ENCODE measurements at places on chromosomes 16 and 17.

DNA sequence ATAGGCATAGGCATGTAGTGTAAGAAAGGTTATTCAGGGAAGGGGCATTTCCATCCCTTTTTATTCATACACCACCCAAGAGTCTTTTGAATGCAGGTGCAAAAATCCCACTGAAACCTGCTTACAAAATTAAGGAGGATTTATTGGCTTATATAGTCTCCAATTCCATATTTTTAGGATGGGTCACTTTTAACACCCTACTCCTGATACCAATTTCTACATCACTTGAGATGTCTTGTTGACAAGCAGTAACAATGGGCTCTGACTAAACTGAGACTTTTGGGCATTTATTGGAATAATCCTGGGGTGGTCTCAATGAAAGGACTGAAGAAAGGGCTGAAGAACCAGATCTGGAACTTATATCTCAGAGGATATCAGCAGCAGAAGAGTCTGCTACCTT, 18.9 kb upstream of the NKD1 start:
- DNase-seq, result no peak

DNA sequence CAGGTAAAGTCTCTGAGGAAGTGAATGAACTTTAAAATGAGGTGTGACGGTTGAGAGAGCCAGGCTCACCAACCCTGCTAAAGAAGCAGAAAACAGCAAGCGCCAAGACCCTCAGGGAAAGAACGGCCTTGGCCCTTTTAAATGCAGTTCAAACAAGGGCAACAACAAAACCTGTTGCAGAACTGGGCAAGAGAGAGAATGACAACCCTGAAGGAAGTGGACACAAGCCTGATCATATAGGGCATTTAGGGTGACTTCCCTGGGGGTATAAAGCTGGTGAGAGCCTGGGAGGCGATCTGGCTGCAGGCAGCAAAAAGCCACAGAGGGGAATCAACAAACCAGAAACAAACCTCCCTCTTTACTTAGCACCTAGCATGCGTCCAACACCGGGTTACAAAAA, 1.0 kb downstream of the CPPED1 start:
- DNase-seq, result no peak

GRCh38 chr16:81687131-81687456, 92.0 kb upstream of the PLCG2 start:
- DNase-seq, result no peak

DNA sequence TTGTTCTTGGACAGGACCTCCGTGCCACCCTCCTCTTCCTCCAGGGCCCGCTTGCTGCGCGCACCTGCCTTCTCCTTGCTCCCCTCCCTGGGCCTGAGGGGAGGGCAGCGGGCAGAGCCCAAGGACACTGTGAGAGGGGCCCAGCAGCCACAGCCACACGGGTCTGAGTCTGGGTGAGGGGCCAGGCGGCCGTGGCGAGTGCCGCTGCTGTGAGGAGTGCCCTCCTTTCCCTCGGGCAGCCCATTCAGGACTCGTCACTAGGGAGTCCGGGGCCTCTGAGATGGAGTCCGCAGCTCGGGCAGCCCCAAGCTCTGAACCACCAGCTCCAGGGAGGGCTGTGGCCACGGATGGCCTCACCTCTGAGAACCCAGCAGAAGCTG, 5.6 kb downstream of the DUS1L start:
- no peak for DNase-seq

- DNase-seq, result no peak
Observed at GRCh38 chr16:11143372-11144035, 112.5 kb downstream of the SOCS1 start.

DNA sequence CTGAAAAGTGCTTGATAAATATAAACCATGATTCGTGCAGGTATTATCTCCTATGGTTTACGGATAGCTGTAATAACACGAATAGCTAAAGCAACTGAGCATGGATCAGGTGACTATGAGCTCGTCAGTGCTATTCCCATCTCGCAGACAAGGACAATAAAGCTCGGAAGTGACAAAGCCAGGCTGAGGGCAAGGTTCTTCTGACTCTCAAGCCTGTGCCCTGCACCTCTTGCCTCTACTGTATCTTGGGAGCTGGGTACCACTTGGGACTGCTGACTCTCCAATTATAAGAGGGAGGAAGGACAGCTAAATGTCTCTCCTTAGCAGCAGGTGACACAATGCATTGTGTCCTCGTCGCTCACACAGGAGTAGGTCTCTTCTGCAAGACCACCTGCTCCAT, 49.6 kb upstream of the IRF8 start:
- DNase-seq, result no peak

GRCh38 chr16:5321930-5322329, 224.3 kb upstream of the EEF2KMT start:
- no peak for DNase-seq

DNA sequence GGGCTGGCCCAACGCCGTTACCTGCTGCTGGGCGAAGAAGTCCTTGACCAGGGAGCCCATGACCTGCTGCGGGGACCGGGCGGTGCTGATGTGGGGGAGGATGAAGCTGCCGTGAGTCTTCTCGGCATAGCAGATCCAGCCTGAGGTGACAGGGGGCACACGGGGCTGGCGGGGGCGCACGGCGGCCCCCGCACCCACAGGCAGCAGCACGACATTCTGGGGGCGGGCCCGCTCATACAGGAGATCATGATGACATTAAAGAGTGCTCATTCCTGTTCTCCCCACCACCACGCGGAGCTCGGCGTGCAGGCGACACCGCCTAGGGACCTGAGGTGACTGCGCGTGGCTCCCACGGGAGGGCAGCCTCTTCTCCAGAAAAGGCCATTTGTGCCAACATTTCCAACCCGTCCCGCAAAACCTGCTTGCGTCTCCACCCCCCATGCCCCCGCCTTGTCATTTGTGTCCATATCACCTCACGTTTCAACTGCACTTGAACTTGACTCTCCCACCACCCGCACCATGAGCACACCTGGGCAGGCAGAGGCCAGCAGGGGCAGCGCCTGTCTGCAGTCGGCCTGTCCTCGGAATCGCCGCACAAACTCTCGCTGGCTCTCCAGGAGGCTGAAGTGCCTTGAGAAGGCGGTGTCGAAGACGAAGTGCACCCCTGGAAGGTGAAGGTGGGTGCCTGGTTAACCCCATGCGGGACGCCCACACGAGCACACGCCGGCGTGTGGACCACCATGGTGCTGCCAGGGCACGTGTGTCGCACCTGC, 6.4 kb downstream of the CIAO3 start:
- DNase-seq, result no peak

DNA sequence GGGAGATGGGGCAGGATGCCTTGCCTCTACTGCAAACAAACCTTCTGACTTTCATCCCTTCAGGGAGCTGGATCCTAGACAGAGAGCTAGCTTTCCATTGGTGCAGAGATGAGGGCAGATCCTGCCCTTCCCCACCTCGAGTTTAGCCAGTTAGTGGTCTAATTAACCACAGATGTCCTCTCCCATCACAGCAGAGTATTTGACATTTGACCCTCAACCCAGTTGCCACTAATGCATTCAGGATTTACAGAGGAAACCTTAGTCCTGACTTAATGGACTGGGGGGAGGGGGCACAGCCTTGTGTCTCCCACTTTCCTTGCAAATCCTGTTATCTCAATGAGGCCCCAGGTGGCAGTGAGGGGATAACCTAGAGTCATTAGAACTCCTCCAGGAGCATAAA, 10.2 kb downstream of the PIP4K2B start:
- no peak for DNase-seq

DNA sequence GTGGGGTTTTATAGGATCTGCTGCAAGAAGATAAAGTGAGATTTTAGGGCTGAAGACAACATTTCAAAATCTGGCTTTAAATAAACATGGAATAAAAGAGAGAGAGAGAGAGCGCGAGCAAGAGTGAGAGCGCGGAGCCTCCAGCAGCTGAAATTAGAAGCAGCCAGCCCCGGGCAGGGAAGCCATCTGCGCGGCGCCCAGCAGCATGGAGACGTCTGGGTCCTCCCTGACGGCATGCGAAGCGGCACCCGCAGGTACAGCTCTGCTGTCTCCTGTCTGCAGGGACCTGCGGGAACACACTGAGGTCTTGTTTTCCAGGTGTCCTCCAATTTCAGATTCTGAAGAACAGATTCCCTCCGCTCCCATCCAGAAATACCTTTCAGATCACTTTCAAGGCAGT, 7.9 kb upstream of the BAIAP2 start:
- DNase-seq, result no peak

- DNase-seq, result no peak
Observed at GRCh38 chr16:80666378-80667250, 125.8 kb downstream of the DYNLRB2 start.

- DNase-seq, result peak; percentile 52
Observed at GRCh38 chr17:410543-411401, 58.2 kb upstream of the RPH3AL start.

- DNase-seq, result no peak
Observed at GRCh38 chr16:20942256-20942655, 41.7 kb downstream of the LYRM1 start.

DNA sequence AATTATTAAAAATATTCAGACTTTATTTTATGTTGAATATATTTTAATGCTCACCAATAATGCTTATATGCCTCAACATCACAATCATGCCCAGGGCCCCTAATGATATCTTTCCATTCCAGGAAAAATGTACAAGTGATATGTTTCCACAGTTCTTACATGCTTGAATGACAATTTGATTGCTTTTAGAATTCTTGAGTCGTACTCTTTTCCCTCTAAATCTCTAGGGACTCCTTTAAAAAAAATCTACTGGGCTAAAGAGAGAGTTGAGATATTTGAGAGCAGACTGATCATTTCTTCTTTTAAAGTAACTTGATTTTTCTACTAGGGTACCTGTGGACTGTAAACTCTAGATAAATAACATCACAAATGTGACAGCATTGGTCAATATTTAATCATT, 18.2 kb upstream of the HLF start:
- DNase-seq, result no peak

DNA sequence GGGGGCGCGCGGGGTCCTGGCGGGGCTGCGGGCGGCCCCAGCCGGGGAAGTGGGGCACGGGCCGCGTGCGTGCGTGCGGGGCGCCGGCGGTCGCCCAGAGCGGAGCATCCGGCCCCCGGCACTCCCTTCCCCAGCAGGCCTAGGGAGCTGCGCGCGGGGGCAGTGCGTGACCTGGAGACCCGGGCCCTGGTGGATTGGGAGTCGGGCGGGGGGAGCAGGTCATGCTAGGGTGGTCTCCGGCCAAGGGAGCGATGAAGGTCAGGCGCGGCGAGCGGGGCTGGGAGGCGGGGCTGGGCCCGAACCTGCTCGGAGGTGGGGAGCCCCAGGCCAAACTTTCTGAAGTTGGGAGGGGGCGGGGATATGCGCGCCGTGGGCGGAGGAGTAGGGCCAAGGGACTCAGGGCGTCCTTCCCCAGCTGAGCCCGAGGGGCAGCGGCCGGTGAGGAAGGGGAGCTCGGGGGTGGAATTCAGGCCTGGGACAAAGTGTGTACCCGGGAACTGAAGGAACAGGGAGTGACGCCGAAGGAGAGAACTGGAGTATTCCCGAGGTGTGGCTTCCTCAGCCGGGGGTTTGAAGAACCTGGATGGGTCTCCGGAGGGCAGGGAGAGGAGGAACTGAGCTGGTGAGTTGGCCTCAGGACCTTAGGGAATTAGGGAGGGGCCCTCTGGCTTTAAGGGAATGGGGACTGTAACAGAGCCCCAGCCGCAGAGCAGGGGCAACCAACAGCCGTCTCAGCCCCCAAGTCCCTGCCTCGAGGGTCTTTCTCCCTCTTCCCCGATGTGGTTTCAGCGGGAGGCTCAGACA, 589 bp downstream of the XYLT2 start:
- DNase-seq, result no peak

DNA sequence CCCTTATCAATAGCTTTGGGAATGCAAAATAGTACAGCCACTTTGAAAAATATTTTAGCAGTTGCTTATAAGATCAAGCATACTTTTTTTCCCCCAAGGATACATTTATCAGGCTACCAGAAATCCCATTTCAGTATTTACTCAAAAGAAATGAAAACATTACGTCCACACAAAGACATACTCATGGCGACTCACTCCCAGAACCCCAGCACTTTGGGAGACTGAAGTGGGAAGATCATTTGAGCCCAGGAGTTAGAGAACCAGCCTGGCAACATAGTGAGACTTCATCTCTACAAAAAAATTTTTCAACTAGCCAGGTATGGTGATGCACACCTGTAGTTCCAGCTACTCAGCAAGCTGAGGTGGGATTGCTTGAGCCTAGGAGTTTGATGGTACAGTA, 5.9 kb downstream of the SKA2 start:
- no peak for DNase-seq

DNA sequence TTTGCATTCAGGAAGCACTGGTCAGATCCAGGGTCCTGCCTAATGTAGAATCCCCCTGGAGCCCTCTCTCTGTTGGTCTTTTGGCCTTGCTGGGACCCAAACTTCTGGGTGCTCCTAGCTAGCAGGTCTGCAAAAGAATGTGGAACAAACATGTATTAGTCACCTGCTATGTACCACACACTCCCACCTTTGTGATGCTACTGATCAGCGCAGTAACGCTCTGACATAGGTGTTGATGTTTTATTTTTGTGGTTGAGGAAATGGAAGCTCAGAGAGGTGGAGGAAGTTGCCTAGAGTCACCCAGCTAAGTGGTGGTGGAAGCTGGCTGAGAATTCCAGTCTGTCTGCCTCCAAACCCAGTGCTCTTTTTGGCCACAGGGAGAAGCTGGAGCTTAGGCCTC, 35.8 kb upstream of the LGALS9 start:
- no peak for DNase-seq

GRCh38 chr17:70869402-70870085, 700.2 kb downstream of the KCNJ2 start:
- DNase-seq, result no peak

DNA sequence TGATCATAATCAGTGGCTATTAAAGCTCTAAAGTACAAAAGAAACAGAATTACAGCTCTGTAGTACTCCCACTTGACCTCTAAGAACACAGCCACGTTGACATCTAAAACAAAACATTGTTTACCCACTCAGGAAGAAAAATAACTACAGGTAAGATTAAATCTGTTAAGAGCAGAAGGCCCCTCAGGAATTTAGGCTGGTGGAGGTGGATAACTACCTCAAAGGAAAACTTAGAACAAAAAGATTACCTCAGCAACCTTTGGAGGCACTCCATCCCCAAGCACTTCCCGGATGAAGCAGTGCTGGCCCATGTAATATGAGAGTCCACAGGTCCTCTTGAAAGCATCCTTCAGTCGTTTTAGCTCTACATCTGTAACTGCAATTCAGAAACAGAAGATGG, 46.7 kb downstream of the USP32 start:
- no peak for DNase-seq

Data from H1 (cell line).